ENCODE measurements at places on chromosomes 11 and 22.

DNA sequence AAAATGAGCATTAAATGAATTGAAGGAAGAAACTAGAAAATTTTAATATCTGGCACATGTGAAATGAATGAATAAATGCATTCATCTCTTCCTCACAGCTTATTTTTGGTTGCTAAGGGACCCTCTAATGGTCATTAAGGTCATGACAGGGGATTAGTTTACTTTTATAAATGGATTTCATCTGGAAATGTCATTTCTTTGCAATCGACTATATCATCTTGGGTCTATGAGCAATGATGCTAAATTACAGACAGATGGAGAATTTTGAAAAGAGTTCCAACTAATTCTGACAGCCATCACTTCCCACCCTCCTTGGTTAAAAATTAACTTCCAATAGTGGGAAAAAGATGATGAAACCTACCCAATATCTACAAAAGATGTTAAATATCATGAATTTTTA is 98.0 kb downstream of the KIF18A start:
- no peak for DNase-seq

- DNase-seq = no peak
Observed at GRCh38 chr11:57100638-57101331, 81.0 kb upstream of the LRRC55 start.

DNA sequence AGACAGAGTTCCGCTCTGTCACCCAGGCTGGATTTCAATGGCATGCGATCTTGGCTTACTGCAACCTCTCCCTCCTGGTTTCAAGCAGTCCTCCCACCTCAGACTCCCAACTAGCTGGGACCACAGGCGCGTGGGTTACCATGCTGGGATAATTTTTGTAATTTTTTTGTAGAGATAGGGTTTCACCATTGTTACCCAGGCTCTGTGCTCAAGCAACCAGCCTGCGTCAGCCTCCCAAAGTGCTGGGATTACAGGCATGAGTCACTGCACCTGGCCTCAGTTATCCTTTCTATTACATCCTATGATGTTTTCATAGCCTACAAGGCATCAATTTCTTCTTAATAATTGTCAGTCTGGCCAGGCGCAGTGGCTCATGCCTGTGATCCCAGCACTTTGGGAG is 36.5 kb downstream of the LRRC74B start:
- no peak for DNase-seq

DNA sequence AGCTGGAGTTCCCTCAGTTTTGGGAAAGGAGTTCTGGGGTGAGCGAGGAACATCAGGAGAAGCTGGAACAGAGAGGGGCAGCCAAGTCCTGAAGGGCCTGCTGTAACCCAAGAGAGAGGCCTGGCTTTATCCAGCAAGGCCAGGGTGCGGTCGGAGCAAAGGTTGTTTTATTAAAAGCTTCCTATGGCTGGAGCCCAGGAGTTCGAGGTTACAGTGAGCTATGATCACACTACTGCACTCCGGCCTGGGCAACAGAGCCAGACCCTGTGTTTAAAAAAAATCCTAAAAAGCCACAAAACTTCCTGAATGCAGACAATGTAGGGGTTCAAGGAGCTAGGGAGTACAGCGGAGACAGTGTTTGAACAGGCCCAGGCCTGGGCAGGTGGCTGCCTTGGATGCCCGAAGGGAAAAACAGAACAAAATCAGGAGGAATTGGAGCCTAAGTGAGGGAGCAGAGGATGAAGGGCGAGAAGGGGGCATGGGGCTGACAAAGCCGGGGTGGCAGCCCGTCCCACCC is 22.2 kb upstream of the MALAT1 start:
- DNase-seq = peak; percentile 83

GRCh38 chr11:35746356-35747153 is 84.0 kb downstream of the TRIM44 start:
- DNase-seq = no peak

GRCh38 chr22:42973536-42973881 is 41.4 kb downstream of the PACSIN2 start:
- no peak for DNase-seq

- no peak for DNase-seq
Observed at GRCh38 chr11:128615076-128615475, 27.7 kb upstream of the ETS1 start.

DNA sequence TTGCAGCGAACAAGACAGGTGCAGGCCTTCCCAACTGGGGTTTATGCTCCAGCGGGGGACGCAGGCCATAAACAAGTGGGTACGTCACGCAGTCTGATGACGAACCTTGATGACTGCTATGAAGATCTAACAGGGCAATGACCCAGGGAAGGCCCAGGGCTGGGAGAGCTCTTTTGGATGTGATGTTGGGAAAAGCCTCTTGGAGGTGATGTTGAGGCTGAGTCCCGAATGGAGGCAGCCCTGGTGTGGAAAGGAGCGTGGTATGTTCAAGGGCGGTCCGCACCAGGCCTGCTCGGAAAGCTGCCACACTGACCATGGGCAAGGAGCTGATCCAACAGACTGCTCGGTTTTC is 5.8 kb downstream of the FADS2 start:
- DNase-seq = peak; percentile 43

- no peak for DNase-seq
Observed at GRCh38 chr11:2449548-2450320, 4.9 kb downstream of the KCNQ1 start.

GRCh38 chr11:67640758-67641337 is 1.3 kb upstream of the TBX10 start:
- DNase-seq = no peak

DNA sequence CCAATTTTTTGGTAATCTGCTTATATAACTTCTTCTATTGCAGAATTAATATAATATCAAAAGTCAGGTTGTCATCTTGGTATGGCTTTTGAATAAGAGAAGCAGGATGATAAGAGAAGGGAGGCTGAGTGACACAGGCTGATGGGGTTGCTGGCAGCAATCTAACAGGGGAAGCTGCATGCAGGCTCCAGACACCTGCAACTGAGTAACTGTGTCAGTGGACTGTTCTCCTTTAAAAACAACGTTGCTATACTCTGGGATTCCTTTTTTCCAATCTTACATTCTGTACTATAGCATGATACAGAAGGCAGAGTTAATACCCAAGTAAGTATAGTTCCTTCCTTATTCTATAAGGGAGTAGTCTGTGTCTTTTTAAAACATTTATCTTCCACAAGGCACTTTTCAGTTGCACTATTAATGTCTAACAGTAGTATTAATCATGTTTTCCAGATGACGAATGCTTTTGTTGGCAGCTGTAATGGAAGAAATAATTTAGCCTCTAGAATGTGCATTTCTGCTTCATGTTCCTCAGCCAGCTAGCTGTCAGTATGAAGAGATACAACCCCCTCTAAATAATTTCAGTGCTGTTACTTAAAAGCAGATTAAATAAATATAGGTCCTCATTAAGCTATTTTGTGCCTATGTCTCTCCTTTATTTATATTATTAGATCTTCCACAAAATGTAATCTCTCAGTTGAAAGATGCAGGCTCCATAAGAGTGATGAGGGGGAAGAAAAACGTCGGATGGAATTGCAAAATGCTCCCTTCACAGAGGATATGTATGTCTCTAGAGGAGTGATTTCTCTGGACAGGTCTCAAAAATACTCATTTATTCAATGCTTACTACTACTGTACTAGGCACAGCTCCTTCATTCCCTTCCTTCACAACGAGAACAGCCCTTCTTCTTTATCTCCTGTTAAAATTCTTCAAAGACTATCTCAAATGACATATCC is 50.8 kb downstream of the ATG16L2 start:
- no peak for DNase-seq

GRCh38 chr11:46326813-46327416 is 20.3 kb upstream of the DGKZ start:
- no peak for DNase-seq

- DNase-seq = no peak
Observed at GRCh38 chr11:76256448-76256847, 50.1 kb upstream of the WNT11 start.

GRCh38 chr11:38131535-38131934 is 1533.5 kb upstream of the RAG2 start:
- DNase-seq = no peak

DNA sequence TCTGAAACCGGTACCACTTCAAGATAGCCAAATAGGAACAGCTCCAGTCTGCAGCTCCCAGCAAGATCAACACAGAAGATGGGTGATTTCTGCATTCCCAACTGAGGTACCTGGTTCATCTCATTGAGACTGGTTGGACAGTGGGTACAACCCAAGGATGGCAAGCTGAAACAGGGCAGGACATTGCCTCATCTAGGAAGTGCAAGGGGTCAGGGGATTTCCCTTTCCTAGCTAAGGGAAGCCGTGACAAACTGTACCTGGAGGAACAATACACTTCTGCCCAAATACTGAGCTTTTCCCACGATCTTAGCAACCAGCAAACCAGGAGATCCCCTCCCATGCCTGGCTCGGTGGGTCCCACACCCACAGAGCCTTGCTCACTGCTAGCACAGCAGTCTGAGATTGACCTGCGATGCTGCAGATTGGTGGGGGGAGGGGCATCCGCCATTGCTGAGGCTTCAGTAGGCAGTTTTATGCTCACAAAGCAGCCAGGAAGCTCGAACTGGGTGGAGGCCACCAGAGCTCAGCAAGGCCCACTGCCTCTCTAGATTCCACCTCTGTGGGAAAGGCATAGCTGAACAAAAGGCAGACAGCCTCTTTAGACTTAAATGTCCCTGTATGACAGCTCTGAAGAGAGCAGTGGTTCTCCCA is 59.9 kb upstream of the C11orf58 start:
- no peak for DNase-seq

DNA sequence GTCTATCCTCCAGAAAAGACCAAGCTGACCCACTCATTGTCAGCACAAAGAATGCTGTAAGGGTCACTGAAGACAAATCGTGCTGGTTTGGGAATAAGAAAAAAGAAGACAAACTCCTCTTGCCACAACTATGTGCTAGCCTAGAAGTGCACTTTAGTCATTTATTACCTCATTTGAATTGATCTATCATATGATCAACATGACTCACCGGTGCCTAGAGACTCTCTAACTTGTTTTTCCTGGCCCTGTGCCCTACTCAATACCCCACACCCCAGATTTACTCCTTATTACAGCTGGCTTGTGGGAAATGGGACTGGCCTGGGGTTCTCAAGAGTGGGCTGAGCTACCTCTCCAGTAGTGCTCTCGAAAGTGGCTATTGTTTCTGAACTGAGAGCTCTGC is 35.9 kb upstream of the HORMAD2 start:
- peak; percentile 23 for DNase-seq

DNA sequence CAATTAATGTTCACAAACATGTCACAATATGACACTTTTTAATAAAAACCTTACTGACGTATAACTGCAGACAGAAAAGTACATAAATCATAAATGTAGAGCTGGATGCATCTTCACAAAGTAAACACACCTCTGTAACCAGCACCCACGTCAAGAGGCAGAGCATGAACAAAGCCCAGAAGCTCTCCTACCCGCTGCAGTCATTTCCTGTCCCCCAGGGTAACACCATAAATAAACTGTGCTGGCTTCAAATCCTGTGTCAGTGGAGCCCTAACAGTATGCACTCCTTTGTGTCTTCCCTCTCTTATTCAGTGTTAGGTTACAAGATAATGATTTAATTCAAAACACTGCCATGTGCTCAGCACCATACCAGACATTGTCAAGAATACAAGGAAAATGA is 5.7 kb downstream of the SYT13 start:
- DNase-seq = no peak

DNA sequence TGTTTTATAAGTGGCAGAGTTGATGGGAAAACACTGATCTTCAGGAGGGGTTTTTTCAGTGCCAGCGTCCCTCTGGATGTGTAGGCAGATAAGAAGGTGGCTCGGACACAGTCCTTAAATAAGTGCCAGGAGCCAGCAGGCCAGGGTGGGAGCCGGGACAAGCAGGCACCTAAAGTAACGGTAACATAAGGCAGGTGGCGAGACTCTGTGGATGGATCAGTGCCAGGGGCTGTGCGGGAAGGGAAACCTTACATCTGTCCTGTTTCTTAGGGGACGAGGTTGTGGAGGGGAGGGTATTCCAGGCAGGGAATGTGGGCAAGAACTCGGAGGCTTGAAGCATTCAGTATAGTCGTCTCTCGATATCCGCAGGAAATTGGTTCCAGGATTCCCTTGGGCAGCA is 15.9 kb downstream of the BCR start:
- DNase-seq = no peak

GRCh38 chr11:1326435-1327063 is 17.1 kb upstream of the TOLLIP start:
- DNase-seq = no peak

DNA sequence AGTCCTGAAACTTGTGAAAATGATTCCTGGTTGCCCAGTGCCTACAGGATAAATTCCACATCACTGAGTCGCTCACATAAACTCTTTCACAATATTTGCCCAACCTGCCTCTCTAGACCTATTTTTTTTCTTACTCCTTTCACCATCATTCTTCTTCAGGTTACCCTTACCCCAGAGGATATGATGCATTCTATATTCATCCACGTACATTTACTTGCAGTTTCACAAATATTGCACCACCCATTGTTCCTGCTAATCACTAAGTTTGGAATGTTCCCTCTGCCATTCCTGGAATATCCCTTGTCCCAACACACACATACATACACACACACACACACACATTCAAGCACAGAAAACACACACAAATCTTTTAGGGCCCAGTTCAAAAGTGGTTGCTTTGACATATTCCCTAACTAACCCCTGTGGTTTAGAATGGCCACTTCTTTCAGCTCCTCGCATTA is 379.5 kb downstream of the ETS1 start:
- DNase-seq = no peak

DNA sequence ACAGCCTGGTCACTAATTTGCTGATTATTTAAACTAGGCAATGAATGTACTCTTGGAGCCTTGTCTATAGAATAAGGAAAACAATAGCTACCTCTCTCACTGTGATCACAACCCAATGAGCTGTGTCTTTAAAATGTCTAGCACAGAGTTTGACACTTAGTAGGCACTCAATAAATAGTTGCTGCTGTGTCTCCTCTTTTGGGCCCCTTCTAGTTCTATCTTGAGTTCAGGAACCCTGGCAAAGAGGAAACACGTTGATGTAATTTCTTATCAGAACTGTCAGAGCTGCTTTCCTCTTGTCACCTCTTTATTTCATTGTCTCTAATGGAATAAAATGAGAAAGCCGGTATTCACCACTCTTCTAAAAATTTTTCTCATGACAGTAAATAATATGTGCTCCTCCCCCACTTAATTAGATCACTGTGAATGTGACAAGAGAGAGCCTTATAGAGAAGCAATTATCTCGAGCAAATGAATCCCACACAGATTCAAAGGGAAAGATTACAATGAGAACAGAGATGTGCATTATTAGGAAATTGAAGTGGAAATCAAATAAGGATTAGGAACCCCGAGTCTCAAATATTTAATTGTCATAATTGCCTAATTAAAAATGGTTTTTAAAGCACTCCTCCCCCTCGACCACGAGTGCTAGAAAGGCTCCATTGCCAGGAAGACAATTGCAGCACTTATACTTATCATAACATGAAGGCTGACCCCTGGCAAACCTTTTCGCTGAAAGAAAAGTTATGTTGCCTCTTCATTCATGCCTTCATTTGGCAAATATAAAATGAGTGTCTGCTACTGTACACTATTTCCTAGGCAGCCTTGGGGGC is 175.0 kb upstream of the BDNF start:
- no peak for DNase-seq

GRCh38 chr11:119436711-119437110 is 13.7 kb upstream of the THY1 start:
- no peak for DNase-seq

- DNase-seq = no peak
Observed at GRCh38 chr11:65547446-65548125, 10.6 kb downstream of the LTBP3 start.

- no peak for DNase-seq
Observed at GRCh38 chr11:72998676-72999075, 143.4 kb downstream of the FCHSD2 start.
